ENCODE measurements at places on chromosomes 6 and 20. TPM values are rescaled to one million over a fixed set of nuclear protein-coding genes. Genes with fewer than 3 reads are reported as not detected.

HLA-DRA gene
- total RNA-seq, result 220 TPM

RAE1 gene
- 9.5 TPM for total RNA-seq

GRCh38 chr6:26218824-26219223 lies 131.6 kb downstream of the HFE start:
- no peaks in the 10 kb centered on the region for H3K27me3 ChIP-seq
- H3K36me3 ChIP-seq, result no peaks in the 10 kb centered on the region
- no peak for DNase-seq
- H3K4me3 ChIP-seq, result no peak overlapping the region
- peaks cover 11% of the 10 kb centered on the region for H3K4me1 ChIP-seq
- no peak overlapping the region for H3K27ac ChIP-seq

- no peaks in the 10 kb centered on the region for H3K36me3 ChIP-seq
- DNase-seq, result no peak
- H3K4me1 ChIP-seq, result no peaks in the 10 kb centered on the region
- no peak overlapping the region for H3K27ac ChIP-seq
These were observed 8.6 kb upstream of the IL22RA2 start for GRCh38 chr6:137181891-137182653.

DNA sequence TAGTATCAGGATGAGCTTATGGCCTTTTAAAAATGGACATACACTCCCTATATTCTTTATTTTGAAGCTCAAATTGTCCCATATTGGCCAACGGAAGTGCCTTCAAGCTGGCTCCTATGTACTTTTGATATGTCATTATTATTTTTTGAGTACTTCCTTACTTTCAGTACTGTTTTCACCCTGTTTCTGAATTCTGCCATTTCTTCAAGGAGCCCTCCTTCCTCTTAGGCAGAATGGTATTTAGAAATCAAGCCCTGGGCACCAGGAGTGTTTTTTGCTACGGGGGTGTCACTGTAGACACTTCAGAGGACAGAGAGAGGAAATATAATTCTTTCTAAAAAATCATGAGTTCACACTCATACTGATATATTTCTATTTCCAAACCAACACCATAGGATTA lies 5.5 kb upstream of the MYLK4 start:
- H3K27ac ChIP-seq, result no peak overlapping the region
- H3K27me3 ChIP-seq, result no peaks in the 10 kb centered on the region
- no peaks in the 10 kb centered on the region for H3K36me3 ChIP-seq
- H3K4me1 ChIP-seq, result no peaks in the 10 kb centered on the region
- no peak for DNase-seq
- no peak overlapping the region for H3K4me3 ChIP-seq

- H3K36me3 ChIP-seq, result peaks cover 24% of the 10 kb centered on the region
- H3K27ac ChIP-seq, result no peak overlapping the region
- H3K27me3 ChIP-seq, result no peaks in the 10 kb centered on the region
These were observed 40.9 kb upstream of the ZBP1 start for GRCh38 chr20:57660922-57661745.

DNA sequence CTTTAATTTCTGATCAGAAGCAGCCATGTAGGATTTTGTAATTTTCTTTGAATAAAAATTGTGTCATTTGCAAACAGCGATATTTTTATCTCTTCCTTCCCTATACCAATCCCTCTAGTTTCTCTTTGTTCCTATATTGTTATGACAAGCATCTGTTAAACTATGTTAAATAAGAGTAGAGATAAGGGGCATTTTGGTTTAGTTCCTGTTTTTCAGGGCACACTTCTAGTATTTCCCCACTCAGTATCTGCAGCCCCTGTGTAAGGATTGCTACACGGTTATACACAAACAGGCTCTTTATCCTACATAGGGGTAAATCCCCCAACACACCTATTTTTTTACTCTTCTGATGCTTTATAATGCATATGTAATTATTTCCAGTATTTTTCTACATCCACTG lies 42.1 kb downstream of the TRERF1 start:
- no peaks in the 10 kb centered on the region for H3K27me3 ChIP-seq
- H3K27ac ChIP-seq, result no peak overlapping the region
- H3K4me3 ChIP-seq, result no peak overlapping the region
- no peaks in the 10 kb centered on the region for H3K36me3 ChIP-seq
- H3K4me1 ChIP-seq, result no peaks in the 10 kb centered on the region

DNA sequence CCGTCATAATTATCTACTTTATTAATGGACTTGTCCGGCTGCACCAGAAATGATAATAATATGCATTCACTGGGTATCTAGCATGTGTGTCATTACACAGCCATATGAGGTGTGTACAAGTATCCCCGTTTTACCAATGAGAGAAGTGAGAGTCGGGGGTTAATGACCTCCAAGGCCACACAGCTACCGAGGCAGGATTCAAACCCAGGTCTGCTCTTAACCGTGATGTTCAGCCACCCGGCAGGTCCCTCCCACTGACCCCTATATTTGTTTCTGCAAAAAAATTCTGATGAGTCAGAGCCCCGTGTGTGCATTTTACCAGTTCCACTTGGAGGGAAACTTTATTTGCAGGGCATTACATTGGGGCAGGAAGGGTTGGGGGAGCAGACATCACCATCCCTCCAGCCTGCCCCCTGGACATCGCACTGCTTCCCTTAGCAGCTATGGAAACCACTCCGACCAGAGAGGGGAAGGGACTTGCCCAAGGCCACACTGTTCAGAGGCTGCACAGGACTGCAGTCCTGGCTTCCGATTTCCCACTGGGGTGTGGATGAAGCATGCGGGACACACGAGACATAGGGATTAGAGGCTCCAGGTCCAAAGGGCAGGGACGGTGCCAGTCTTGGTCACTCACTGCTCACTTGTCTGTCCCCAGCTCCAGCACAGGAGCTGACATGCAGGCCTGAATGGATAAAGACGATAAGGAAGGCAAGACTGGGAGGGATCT lies 10.1 kb upstream of the SRC start:
- no peaks in the 10 kb centered on the region for H3K4me1 ChIP-seq
- DNase-seq, result no peak
- H3K4me3 ChIP-seq, result no peak overlapping the region
- H3K36me3 ChIP-seq, result no peaks in the 10 kb centered on the region
- no peaks in the 10 kb centered on the region for H3K27me3 ChIP-seq
- no peak overlapping the region for H3K27ac ChIP-seq

DNA sequence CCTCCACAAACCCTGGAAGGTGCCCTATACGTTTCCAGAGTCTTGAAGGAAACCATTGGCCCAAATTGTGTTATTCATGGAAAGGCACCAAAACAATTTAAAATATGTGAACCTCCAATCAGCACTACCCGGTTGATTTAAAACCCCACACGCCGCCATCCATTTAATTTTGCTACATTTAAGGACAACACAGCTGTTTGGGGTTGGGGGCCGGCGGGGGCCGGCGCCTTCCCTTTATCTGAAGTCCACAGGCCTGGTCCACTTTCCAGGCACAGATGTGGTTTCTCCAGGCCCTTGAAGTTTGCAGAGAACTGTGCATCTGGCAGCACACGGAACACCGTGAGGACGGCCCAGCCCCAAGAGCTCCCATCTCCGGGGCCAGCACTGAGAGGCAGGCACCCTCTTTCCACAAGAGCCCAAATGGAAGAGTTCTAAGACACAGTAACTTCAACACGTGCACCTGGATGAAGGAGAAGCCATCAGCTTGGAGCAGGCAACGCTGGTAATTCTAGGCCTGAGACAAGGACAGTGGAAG lies 16.8 kb upstream of the FRMD1 start:
- no peak for DNase-seq
- peaks cover 3% of the 10 kb centered on the region for H3K27me3 ChIP-seq
- no peak overlapping the region for H3K27ac ChIP-seq
- no peaks in the 10 kb centered on the region for H3K36me3 ChIP-seq

GRCh38 chr6:69771158-69771906 lies 25.5 kb downstream of the LMBRD1 start:
- H3K4me1 ChIP-seq, result no peaks in the 10 kb centered on the region
- H3K27ac ChIP-seq, result no peak overlapping the region
- DNase-seq, result no peak
- peaks cover under 1% of the 10 kb centered on the region for H3K36me3 ChIP-seq
